ENCODE measurements at places on chromosomes 6 and 20.

GRCh38 chr6:36700831-36701230 is 3.2 kb downstream of the RAB44 start:
- DNase-seq = no peak

GRCh38 chr6:117605169-117605826 is 3.0 kb upstream of the GOPC start:
- DNase-seq = no peak

- no peak for DNase-seq
Measured at GRCh38 chr6:90062667-90063066, 168.4 kb downstream of the GJA10 start.

- no peak for DNase-seq
Measured at GRCh38 chr6:167858086-167858591, 31.4 kb downstream of the AFDN start.

DNA sequence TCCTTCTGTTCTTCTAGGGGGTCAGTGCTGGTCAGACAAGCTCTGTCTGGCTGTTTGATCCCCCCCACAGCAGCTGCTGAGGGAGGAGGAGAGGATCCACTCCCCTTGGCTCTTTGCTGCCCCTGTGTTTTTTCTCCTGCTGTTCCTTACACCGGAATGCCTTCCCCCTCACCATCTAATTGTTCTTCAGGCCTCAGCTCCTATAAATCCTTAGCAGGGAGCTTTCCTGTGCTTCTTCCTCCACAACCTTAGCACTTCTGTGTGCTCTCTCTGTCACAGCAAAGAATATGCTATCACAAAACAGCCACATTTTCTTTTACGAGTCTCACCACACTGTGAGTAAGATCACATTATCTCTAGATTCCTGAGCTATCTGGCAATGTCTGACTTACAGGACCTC is 196.6 kb downstream of the OTOR start:
- no peak for DNase-seq

- no peak for DNase-seq
Measured at GRCh38 chr20:25008388-25009217, 16.1 kb upstream of the APMAP start.

- DNase-seq = no peak
Measured at GRCh38 chr20:38267296-38267695, 6.8 kb upstream of the KIAA1755 start.

GRCh38 chr20:48965189-48965910 is 43.8 kb downstream of the ARFGEF2 start:
- no peak for DNase-seq

DNA sequence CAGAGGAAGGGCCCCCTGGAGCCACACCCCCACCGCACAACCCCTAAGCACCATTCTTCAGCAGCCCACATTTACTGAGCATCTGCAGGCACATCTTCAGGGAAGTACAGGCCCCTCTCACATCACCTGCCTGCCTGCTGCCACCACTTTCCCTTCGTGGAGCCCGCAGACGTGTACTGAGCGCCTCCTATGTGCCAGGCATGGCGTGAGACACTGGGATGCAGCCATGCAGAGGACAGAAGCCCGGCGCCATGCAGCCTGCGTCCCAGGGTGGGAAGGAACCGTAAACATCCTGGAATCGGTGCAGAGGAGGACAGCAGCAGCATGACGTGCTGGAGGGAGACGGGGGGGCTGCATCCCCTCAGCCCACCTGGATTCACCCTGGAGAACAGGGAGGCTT is 78.1 kb downstream of the GRM4 start:
- DNase-seq = no peak

GRCh38 chr20:884983-885952 is 30.9 kb downstream of the ANGPT4 start:
- DNase-seq = no peak

DNA sequence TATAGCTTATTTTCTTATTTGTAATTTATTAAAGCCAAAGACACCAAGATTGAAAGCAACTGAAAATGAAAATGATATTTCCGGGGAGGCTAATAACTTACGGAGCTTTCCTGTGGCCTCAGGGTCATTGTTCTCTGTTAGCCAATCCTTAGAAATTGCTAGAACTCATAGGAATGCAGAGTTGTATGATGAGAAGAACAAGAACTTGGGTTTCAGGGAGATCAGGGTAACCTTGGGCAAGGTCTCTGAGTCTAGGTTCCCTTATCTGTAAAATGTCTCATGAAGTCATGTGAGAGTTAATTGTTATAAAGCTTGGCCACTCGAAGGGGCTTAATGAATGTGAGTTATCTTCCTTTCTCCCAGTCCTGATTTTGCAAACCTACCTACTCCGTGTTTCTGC is 20.1 kb upstream of the SERINC3 start:
- DNase-seq = no peak

DNA sequence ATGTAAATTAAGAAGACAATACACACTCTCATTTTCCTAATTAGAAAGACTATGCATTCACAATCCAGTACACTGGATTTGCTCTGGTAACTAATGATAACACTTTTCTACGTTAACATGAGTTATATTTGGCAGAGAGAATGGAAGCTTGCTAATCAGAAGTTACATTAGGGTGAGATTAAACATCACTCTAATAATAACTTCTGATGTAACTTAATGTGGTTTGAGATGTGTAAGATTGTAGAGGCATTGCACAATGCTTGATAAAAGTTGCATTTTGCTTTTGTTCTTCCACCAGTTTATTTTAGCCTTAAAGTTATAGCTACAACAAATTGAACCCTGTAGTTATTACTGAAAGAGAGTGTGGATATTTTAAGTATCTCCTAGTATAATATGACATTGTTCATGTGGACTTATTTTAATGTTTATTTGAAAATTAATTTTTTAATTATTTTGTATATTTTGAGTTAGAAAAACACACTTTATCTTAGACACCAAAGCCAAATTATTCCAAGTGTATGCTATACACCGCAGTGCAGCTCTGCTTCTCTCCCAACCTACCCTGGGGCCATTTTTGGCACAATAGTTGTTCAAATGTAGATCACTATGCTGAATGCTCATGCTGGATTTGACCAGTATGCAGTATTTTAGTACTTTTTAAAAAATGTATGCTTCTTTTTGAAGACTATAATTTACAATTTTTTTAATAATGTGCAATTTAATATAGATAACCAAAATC is 143.2 kb downstream of the SLC16A10 start:
- DNase-seq = no peak

GRCh38 chr20:4332121-4332860 is 316.9 kb upstream of the RNF24 start:
- DNase-seq = no peak

DNA sequence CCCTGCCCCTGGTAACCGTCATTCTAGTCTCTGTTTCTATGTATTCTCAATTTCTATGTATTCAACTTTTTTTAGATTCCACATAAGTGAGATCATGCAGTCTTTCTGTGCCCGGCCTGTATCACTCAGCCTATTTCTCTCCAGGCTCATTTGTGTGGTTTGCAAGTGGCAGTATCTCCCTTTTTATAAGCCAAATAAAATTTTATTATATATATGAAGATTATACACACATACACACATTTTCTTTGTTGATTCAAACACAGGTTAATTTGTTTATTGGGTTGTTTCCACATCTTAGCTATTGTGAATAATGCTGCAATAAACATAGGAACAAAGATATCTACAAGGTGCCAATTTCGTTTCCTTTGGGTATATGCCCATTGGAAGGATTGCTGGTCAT is 571.7 kb downstream of the DHX35 start:
- DNase-seq = no peak

- no peak for DNase-seq
Measured at GRCh38 chr6:166257911-166258318, 50.3 kb downstream of the PRR18 start.

- no peak for DNase-seq
Measured at GRCh38 chr6:85865420-85866369, 223.0 kb upstream of the SYNCRIP start.

DNA sequence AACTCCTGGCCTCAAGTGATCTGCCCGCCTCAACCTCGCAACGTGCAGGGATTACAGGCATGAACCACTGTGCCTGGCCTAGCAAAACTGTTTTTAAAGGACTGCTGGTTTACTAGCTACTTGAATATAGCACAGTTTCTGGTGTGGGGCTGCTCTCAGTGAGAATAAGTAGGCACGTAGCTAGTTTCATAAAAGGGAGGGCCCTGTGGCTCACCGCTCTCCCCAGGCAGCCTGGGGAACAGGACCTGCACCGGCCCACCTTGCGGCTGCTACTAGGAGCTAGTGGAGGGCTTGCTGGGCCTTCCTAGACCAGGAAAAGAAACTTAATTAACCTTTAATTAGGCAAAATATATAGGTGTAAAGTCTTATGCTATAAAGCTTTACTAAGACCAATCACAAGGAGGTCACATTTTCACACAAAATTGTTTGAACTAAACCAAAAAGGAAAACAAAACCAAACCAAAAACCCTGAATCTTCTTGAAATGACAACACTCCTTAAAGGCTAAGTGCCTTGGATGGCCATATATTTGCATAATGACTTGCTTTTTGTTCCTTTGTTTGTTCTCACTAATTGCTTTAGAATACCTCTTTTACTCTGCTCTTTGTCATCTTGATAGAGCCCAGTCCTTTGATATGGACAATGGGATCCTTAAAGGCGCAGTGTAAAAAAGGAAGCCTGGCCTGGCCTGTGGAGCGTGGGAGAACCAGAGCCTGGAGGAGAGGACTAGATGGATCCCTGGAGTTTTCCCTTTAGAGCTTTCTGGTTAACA is 69.5 kb upstream of the SAMD5 start:
- no peak for DNase-seq

GRCh38 chr6:149271348-149272340 is 45.9 kb upstream of the TAB2 start:
- peak; percentile 44 for DNase-seq

GRCh38 chr6:9514146-9514545 is 900.7 kb downstream of the TFAP2A start:
- no peak for DNase-seq

DNA sequence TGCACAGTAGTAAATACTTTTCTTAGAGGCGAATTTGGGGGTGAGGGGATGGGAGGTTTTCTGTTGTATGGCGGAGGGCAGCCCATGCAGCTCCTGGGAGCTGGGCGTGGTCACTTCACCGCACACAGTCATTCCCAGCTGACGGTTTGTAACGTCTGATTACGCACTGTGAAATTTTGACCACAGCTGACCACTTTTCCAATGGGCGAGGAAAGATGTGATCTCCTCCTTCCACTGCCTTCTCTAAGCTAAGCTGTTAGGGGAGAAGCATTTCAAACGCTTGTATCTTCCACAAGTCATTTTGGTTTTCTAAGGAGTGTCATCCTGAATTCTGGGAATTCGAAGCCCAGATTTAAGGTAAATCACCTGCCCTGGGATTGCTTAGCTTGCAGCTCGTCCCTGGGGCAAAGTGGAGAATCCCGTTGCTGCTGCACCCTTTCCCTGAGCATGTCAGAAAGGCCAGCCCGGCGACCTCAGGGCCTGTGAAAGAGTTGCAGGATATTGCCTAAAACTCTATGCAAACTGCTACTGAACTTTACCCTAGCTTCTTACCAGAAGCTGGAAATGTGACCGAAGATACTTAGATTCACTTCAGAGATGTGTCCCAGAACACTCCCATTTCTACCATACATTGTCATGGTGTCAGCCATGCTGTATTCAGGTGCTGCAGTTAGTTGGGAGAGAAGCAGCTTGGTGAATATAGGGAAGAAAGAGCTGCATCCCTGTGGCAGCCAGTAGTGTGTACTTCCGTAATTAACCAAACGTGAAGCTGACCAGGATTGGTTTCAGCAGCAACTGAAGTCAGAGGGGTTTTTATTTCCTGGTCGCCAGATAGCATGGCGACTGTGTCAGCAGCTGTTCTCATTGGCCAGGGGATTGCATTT is 58.9 kb downstream of the RREB1 start:
- no peak for DNase-seq

DNA sequence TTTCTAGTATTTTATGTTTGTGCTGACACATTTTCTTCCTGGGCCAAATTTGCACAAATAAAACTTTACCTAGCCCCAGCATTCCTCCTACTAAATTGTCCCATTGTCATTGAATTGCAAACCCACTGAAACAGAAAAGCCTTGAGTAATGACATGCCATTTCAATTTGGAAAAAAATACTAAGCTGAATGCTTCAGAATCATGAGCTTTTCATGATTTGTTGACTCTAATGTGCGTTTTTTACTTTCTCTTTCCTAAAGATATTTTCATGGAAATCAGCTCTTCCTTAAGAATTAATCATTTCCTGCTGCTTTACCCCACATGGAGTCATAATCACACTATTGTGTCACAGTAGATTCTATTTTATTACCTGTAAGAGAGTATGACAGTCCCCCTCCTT is 47.4 kb downstream of the TRDN start:
- no peak for DNase-seq

DNA sequence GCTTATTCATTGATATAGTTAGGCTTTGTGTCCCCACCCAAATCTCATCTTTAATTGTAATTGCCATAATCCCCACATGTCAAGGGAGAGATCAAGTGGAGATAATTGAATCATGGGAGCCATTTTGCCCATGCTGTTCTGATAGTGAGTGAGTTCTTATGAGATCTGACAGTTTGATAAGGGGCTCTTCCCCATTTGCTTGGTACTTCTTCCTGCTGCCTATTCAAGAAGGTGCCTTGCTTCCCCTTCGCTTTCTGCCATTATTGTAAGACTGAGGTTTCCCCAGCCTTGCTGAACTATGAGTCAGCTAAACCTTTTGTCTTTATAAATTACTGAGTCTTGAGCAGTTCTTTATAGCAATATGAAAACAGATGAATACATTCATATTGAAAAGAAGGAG is 45.6 kb downstream of the CENPW start:
- no peak for DNase-seq

DNA sequence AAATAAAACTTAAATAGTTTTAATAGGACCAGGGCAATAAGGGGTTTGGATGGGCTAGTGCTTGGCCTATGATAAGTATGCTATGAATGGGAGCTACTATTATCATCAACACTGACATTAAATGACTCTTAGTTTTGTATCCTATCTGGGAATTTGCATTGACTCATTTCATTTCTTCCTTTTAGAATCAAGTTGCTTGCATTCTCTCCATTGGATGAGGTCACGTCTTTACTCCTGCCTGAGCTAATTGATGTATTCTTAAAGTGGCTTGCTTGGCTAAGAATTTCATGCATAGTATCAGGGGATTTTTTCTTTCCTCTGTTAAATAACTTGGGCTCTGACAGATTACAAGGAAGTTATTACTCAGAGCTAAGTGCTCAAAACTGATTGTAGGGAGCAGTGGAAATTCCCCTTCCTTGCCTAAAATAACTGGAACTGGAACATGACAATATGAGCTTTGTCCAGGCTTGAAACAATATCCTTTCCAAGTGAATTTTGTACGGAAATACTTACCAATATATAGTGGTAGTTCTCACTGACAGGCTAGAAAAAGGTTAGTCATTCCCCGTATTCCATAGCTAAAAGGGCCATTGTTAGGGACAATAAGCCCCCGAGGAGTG is 169.9 kb downstream of the BCAS1 start:
- DNase-seq = no peak

DNA sequence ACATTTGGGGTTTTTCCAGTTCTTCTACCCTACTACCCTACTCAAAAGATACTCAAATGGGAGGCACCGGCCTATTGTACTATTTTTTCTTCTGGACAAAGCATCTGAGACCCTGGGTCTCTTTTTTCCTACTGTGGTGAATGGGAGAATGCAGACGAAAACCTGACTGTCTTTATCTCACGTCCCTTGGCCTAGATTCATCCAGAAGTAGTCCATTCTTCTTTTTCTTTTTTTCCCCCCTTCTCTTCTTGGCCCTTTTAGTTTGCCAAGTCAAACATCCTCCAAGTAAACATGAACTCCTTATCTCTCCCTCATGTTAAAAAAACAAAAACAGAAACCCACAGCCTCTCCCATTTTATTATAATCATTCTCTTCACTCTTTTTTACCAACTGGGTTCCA is 8.7 kb upstream of the ILRUN start:
- no peak for DNase-seq

GRCh38 chr20:63417097-63417737 is 55.2 kb downstream of the KCNQ2 start:
- no peak for DNase-seq
